ENCODE measurements at places on chromosomes 16 and 17.

DNA sequence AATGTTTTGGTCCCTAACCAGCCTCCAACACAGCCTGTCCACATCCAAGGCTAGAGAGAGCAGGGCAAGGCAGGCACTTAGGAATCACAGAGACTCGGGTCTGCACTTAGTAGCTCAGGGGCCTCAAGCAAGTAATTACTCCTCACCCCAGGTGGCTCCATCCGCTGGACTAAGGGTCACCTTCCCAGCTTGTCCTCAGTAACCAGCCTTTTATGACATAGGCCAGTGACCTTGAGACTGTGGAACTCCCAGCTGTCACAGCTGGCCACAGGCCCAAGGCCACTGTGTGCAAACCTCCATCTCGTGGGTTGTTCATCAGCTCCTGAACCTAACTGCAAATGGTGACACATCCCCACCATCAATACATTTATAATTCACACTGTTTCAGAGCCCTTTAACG lies 68.6 kb downstream of the CDYL2 start:
- no peak for DNase-seq

DNA sequence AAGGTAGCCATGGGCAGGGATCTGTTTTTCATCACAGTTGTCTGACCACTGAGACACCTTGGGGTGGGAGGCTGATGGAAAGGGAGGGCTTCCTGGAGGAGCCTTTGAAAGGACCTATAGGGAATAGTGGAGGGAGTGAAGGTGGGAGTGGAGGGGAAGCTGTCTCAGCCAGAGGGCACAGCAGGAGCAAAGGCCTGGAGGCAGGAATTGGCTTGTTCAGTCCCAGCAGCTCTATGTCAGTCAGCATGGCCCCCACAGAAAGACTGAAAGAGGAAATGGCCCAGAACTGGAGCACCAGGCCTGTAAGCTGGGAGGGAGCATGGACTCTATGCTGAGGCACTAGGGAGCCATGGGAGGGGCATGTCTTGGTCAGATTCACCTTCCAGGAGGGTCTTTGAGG lies 12.8 kb upstream of the CBFB start:
- DNase-seq = no peak

- no peak for DNase-seq
Measured at GRCh38 chr17:55366020-55366481, 55.6 kb downstream of the MMD start.

DNA sequence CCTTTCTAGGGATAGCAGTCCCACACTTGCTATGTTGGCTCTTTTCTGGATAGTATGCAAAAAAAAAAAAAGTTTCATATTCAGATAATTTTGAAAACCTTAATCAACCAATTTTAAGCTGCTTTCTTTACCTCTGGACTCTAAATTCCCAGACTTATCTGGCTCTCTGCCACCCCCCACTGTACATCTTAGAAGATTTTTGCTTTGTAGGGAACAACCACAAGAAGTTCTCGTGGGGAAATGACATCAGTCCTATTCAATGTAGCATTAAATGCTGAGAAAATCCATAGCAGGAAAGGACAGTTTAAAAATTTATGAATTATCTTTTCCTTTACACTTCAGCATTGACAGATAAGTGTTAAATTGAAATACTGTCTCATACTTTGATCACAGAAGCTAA lies 562.7 kb upstream of the HSBP1 start:
- no peak for DNase-seq

- peak; percentile 75 for DNase-seq
Measured at GRCh38 chr17:50765454-50766221, 1.7 kb downstream of the ANKRD40CL start.

DNA sequence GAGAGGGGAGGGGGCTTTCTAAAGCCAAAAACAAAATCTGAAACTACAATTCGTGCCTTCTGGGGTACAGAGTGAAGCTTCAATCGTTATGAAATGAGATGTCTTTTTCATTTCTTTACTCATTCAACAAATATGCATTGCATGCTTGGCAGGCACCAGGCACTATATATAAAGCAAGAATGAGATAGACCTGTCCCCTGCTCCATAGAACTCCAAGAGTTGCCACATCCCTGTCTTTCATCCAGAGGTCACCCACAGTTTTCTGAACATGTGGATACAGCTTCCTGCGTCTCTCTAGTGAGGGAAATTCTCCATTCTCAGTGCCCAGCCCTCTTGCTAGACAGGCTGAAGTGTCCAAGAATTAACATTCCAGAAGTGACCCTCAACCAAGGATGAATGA lies 343.2 kb upstream of the MAF start:
- DNase-seq = no peak

- DNase-seq = peak; percentile 17
Measured at GRCh38 chr16:54931120-54932014, 702 bp downstream of the IRX5 start.

DNA sequence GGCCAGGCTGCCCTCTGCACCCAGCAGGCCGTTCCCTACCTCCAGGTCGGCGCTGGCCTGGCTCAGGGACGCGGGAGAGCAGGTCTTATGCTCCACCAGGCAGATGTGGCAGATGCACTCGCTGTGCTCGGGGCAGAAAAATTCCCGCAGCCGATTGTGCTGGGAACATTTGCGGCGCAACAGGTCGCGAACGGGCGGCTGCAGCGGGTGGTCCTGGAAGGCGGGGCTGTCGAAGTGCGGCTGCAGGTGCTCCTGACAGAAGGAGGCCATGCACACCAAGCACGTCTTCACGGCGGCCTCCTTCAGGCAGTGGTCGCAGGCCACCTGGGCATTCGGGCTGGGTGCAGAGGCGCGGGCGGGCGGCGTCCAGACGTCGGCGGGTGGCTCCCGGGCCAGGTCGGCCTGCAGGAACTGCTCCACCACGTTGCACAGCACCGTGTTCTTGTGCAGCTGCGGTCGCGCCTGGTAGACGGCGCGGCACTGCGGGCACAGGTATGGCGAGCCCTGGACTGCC lies 439 bp downstream of the TRIM25 start:
- DNase-seq = no peak

GRCh38 chr17:75752802-75753513 lies 12.0 kb downstream of the GALK1 start:
- DNase-seq = no peak

DNA sequence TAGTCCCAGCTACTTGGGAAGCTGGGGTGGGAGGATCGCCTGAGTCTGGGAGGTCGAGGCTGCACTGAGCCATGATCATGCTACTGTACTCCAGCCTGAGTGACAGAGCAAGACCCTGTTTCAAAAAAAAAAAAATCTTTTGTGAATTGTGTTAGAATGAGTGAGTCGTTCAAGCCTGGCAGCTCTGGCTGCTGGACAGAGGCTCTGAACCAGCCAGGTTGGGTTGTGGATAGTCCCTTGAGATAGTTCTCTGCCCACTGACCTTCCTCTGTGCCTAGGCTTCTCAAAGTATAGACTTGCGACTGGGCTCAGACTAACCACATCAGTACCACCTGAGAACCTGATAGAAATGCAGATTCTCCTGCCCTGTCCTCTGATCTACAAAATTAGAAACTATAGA lies 2.2 kb upstream of the KSR1 start:
- no peak for DNase-seq

DNA sequence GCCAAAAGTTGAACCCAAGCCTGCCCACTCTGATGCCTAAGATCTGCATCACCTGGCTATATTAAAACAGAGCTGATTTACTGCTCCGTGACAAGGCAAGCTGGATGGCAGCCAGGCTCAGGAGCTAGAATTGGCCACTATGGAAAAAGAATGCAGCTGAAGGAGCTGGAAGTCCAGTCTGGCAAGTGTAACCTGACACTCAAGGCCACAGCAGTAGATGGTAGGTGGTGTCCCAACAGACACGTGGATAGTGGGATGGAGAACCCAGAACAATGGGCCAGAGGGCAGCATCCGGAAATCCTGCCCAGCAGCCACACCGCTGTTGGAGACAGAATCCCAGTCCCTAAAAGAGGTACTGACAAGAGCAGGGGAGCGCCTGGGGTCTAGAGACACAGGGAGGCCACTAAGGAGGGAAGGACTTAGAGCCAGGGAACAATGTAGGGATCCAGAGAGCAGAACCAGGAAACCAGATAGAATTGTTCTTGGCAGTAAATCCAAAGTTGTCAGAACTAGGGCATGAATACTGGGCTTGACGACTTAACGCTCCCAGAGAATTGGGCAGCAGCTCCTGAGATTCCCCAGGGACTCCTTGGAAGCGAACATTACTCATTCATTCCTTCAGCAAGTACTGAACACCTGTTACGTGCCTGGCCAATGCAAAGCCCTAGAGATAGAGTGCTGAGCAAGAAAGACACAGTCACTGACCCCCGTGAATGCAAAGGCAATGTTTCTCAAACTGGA lies 85.7 kb downstream of the CDYL2 start:
- no peak for DNase-seq

GRCh38 chr17:74646231-74646630 lies 22.7 kb upstream of the CD300E start:
- DNase-seq = peak; percentile 78

- no peak for DNase-seq
Measured at GRCh38 chr17:61065263-61065773, 334.3 kb upstream of the TBX2 start.

DNA sequence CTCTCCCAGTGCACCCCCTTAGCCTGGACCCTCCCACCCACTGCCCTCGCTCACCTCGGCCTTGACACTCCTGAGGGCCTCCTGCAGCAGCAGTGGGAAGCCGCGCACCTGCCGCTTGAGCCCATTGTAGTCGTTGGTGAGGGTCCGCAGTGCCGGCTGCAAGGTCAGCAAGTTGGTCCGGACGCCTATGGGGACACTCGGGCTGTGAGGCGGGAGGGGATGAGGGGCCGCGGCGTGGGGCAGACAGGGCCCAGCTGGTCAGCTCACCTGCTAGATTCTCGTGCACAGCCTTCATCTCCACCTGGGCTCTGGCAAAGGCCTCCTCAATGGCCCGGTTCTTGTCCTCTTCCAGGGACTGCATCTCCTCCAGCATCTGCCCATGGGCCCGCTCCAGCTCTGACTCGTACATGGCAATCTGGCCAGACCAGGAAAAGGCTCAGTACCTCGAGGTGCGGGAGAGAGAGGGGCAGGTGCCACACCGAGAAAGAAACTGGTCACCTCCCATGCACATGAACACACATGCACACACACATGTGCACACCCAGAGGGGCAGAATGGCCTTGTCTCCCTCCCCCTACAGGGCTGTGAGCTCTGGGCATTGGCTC lies 32.6 kb downstream of the KIFC3 start:
- no peak for DNase-seq

- DNase-seq = no peak
Measured at GRCh38 chr16:82522026-82522425, 104.7 kb upstream of the CDH13 start.

GRCh38 chr17:46059486-46059885 lies 60.4 kb downstream of the STH start:
- DNase-seq = no peak

GRCh38 chr17:33688771-33689170 lies 395.7 kb upstream of the ASIC2 start:
- no peak for DNase-seq

- DNase-seq = no peak
Measured at GRCh38 chr17:31388770-31389656, 2.5 kb upstream of the RAB11FIP4 start.

DNA sequence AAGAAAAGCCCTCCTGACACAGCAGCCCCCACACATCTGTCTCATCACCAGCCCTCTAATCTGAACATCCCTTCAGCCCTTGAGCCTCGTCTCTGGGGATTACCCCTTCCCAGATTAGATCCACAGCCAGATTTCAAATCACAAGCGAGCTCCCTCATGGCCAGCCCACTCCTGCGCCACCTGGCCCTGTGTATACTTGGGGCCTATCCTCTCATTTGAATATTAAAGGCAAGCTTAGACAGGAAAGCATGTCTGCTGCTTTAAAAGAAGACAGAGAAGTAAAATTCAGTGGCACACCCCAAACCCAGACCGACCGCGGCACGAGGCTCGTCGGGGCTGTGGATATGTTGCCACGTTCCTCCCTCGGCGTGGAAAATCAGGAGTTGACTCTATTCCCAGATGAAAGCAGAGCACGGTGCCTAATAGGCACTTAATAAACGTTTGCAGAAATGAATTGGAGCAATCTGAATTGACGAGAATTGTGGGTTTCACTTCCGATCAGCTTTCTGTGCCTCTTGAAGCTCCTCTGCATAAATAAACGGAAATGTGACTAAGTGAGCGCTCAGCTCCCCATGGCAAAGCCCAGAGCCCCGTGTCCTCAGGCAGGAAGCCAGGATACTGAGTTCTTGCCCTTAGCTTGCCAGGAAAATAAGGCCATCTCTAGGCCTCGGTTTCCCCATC lies 108.0 kb downstream of the CCDC182 start:
- no peak for DNase-seq

DNA sequence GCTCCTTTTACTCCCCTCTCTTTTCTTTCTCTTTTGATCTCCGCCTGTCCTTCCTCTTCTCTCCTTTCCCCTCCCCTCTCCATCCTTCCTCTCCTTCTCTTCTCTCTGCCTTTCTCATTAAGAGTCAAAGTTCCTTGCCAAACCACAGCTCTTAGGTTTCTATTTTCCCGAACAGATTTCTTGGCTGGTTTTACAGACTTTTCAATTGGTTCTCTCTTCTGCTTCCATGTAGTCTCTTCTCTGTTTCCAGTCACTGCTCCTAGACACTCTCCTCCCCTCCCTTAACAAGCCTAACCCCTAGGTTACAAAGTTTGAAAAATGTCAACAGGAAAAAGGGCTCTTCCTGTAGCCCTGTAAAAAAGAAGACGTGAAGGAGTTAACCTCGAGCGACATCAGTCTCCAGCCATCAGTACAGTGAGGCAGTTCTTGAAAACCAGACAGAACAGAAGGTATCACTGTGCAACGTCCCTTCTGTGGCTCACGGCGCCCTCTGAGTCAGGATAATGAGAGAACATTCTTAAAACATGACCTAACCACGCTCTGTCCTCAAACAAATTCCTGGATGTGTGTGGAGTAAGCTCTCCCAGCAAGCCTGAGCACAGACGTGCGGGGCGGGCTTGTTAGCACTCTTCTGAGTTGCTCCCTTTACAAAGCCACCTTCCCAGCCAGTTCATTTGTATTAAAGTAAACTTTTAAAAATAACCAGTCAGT lies 11.6 kb upstream of the MARCHF10 start:
- peak; percentile 16 for DNase-seq

- no peak for DNase-seq
Measured at GRCh38 chr17:32827227-32827626, 49.7 kb downstream of the MYO1D start.

DNA sequence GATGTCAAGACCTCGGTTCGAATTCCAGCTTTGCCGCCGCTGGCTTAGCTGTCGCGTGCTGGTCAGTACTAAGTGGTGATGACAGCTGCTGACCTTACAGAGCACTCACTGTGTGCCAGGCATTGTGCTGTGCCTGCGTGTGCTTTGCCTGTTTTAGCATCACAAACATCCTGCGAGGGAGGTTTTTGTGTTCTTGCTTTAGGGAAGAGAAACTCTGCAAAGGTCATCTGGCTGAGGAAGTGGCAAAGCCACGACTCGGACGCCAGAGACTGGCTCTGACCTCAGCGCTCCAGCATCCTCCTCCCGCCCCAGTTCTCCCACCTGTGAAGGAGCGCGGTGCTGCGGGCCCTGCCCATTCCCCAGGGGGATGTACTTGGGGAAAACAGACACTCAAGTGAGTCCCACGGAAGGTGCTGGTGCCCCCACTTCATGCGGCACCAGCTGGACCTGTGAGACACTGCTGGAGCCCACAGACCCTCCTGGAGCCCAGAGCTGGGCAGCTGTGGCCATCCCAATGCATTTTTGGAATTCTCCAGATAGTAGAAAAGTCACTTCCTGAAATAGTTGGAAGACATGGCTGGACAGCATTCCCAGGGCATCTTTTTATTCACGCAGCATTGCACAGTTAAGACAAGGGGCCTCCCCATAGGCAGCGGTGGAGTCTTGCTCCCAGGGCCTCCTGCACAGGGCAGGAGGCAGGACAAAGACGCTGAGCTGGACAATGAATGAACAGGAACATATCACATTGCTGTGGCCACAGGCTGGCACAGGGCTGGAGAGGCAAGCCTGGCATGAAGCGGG lies 20.0 kb upstream of the HERPUD1 start:
- peak; percentile 90 for DNase-seq

Measured in inflammatory macrophage treated with lipopolysaccharide for 4 hours (primary cell).